ENCODE measurements at places on chromosomes 3 and 15.

DNA sequence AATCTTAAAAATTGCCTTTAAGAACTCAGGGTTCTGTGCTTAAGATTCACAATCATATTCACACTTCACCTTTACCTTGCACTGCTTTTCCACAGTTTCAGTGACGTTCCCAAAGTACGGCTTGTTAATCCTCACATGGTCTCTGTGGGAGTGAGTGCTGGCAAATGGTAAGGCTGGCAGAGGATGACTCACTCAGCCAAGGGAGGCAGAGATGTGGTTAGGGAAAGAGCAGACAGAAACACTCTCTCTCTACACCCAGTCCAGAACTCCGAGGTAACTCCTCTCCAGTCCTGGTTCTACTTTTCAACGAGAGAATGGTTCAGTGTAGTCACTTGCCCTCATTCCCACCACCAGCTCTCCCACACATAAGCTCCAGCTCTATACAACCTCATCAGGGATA lies 33.1 kb downstream of the RASGRP1 start:
- DNase-seq: no peak

DNA sequence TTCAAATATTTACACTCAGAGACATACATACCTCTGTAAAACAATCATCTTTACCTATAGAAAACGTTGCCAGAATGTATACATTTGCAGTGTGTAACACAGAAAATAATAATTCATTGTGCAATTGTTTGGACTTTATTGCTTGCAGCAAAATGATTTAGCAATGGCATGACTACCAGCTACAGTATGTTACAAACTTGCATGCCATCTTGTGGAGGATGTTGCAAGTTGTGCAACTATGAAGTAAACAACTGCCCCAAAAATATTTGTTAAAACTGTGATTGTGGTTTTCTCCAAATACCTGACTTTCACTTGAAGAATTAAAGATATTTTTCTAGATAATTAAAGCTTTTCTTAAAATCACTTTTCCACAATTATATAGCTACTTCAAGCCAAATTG lies 27.1 kb upstream of the C3orf49 start:
- no peak for DNase-seq

- no peak for DNase-seq
These were observed 54.9 kb upstream of the CCR2 start for GRCh38 chr3:46298871-46299607.

- DNase-seq: no peak
These were observed 153.9 kb downstream of the P3H2 start for GRCh38 chr3:189966843-189967242.

- no peak for DNase-seq
These were observed 61.7 kb downstream of the STRIT1 start for GRCh38 chr3:155231792-155232191.

- DNase-seq: no peak
These were observed 210.4 kb upstream of the NDN start for GRCh38 chr15:23897531-23897930.
